Naive B cell (primary cell): ENCODE measurements at places on chromosomes 6 and 20.

GRCh38 chr20:51736947-51737346 is 31.2 kb downstream of the ATP9A start:
- no peak for DNase-seq

DNA sequence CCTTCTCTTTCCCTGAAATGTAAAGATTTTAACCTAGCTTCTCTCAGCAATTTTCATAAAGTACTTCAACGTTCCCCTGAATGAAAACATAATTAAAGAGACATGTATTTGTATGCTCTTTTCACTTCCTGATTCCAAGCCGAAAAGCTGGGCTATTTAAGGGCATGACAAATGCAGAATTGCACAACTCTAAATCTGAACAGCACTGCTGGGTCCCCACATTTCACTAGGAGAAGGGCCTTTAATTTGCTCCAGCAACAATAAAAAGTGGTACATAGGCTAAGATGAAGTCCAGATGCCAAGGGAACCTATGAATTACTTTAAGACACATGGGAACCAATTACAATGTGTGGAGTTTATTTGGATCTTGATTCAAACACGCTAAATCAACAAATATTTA is 42.0 kb downstream of the IRAK1BP1 start:
- DNase-seq, result no peak

- DNase-seq, result no peak
Observed at GRCh38 chr20:47950124-47950912, 165.0 kb upstream of the SULF2 start.

GRCh38 chr20:17898548-17898994 is 70.0 kb downstream of the SNX5 start:
- peak; percentile 60 for DNase-seq

GRCh38 chr6:80438772-80439171 is 332.3 kb downstream of the BCKDHB start:
- no peak for DNase-seq

DNA sequence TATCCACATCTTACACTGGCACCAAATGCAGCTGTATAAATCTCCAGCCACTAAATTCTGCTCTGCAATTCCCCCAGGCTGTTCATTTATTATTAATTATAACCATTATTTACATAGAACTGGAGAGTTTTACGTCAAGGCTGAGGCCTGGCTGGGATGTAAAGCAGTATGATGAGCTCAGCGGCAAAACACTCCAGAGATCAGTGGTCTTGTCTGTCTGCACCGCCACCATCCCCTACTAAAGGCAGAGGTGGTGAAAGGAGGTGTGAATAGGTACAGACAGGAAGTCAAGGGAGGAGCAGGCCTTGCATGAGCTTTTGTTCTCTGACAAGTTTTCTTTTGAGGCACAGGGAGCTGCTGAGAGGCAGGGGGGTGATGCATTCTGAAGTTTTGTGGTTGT is 159.9 kb upstream of the PCSK2 start:
- DNase-seq, result no peak

GRCh38 chr6:106165885-106166485 is 79.8 kb downstream of the PRDM1 start:
- DNase-seq, result no peak

- DNase-seq, result no peak
Observed at GRCh38 chr6:33276581-33276863, 401 bp upstream of the B3GALT4 start.

DNA sequence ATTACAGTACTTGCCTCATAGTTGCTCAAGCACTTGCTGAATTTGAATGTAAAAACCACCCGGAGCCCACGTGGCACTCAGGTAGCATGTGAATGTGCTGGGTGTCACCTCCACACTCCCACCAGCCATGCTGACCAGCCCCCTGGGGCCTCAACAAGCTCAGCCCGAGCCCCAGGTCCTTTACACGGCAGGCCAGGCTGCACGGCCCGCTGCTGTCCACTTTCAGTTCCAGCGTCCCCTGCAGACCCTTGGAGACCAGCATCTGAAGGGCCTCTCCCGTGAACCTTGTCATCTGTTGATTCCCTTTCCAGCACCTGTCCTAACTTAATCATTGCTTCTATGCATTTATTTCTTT is 33.3 kb upstream of the ZBP1 start:
- DNase-seq, result no peak

GRCh38 chr6:36980876-36981619 is 4.9 kb downstream of the MTCH1 start:
- no peak for DNase-seq

GRCh38 chr6:69542494-69542893 is 254.3 kb downstream of the LMBRD1 start:
- DNase-seq, result no peak

DNA sequence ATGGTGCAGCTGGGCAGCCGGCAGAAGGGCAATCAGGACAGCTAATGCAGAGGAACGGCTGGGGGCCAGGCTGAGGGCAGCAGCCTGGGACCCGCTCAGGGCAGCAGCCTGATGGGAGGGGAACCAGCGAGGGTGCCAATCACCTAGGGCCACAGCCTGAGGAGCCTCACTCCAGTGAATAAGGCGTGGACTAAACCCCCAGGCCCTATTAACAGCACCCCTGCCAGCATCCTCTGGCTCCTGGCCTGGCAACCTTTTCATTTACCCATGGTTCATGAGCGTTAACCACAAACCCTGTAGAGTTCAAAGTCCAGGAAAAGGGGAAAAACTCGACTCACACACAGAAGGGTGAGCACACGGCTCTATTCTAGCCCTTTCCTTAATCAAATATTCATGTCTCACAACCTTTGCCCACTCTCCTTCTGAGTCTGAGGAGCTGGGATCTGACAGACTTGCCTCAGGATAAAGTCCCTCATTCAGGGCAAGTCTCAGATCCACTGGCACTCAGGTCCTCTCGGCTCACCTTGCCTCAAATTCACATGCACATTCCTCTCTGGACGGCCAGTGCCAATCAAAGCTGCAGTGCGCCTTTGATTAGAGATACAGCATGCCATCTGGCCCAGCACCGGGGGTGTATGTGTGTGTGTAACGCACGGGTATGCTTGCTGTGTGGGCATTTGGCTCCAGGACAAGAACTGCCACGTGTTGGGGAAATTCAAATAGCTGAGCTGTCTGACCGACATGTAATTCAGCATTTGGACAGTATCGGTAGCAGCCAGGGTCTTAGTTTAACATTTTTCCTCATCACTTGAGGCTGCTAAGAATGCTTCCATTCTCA is 86.9 kb upstream of the TRAF3IP2 start:
- no peak for DNase-seq

DNA sequence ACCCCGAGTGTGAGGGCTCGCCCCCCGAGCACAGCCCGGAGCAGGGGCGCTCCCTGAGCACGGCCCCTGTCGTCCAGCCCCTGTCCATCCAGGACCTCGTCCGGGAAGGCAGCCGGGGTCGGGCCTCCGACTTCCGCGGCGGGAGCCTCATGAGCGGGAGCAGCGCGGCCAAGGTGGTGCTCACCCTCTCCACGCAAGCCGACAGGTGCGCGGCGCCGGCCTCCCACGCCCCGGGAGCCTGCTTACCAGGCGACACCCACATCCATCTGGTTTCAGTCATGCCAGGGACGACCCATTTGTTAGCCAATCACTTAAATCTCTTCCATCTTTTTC is 73.5 kb upstream of the PBOV1 start:
- no peak for DNase-seq

DNA sequence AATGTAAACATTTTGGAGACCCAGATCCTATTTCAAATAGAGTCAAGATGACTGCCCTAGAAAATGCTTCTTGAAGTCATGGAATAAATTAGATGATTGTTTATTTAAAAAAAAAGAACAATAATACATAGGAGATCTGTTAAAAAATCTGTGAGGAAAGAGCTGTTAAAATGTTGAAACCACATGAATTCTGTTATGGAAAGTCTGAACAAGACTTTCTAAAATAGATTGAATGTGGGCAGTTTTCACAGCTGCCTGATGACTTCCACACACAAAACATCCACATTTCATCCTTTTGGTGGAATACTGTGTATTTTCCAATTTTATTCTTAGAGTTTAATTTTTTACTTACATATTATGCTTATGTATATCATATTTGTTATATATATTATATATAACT is 186.1 kb downstream of the LAMA2 start:
- no peak for DNase-seq

DNA sequence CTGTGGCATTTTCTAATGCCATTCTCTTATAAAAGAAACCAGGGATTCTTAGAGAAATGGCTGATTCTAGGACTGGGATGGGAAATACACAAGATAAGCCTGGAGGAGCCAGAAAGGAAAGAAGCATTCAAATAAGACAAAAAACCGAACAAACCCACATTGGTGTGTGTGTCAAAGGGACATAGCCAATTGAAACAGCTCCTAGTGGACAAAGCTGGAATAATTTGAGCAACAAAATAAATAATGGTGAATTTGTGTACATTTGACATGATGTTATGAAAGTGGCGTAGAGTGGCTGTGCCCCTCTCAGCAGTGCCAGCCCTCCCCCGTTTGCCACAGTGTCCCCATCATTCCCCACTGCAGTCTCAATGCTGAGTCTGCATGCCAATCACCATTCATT is 55.5 kb downstream of the B3GAT2 start:
- no peak for DNase-seq

- peak; percentile 33 for DNase-seq
Observed at GRCh38 chr6:47203266-47203937, 106.3 kb downstream of the TNFRSF21 start.
